ENCODE measurements at places on chromosomes 3 and 15. TPM values are rescaled to one million over a fixed set of nuclear protein-coding genes. Genes with fewer than 3 reads are reported as not detected.

DNA sequence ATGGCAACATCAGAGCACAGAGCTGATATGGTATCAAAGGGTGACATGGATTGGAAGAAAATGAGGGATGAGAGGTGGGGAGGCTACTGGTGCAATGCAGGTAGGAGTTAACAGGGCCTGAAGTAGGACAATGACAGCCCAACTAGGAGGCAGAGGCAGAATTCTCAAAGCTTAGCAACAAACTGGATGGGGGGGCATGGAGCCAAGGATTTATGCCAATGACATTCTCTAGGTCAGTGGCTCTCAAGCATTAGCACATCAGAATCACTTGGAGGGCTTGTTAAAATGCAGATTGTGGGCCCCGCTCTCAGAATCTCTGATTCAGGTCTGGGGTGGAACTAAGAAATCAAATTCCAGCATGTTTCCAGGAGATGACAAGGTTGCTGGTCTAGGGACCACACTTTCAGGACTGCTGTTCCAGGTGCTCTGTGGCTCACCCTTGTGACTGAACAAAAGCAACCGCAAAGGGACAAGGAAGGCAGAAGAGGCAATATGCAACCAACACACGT lies 98.0 kb upstream of the TNIK start:
- no peak for DNase-seq

DNA sequence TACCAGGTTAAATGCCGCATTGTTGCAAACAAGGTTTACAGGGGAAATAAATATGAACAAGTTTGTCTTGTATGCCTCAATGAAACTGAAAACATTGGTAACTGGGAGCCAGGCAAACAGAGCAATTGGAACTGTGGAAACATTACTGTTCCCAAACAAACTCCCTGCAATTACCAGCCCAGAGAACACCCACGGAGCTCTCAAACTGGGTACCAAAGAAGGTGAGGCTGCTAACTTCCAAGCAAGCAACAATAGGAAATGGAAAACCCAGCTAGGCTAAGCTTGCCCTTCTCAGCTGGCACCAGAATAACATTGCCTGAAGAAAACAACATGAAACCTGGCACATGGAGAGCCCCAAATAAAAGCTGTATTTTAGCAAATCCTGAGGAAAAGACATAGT lies 218.9 kb upstream of the THRB start:
- DNase-seq = no peak

Gene RPP25
- 11.2 TPM for total RNA-seq

Gene TNNC1
- not detected for total RNA-seq

Gene PML
- total RNA-seq = 104 TPM

DNA sequence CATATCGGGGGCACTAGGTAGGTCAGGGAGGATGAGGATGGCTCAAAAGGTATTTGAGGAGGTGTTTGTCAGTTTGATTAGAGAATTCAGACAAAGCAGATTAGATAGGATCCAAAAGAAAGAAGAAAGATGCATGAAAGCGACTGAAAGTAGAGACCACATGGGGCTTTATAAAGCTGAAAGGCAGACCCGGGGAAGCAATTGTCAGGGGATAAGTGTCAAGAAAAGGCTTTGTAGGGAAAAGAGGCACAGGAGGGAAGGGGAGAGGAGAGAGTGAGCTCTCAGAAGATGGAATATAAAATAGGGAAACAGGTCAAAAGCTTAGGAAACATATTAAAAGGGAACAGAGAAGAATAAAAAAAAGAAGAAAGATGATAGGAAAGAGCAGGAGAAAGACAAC lies 308.2 kb upstream of the RORA start:
- no peak for DNase-seq

Gene KLF13
- 49.7 TPM for total RNA-seq

DNA sequence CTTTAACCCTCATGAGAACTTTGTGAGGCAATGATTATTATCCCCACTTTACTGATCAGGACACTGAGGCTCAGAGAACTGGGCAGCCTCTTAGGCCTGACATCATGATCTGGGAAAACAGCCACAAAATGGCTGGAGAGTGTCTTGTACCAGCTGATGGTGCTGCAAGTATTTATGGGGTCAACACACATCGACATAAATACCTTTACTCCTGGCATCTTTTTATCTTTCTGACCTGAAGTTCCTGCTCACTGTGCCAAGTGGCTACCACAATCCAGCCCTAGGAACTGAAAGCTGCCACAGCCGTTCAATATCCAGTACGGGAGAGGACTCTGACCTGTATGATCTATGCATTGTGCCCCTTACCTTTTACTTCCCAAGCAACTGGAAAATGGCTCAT lies 29.2 kb upstream of the MUC13 start:
- no peak for DNase-seq

DNA sequence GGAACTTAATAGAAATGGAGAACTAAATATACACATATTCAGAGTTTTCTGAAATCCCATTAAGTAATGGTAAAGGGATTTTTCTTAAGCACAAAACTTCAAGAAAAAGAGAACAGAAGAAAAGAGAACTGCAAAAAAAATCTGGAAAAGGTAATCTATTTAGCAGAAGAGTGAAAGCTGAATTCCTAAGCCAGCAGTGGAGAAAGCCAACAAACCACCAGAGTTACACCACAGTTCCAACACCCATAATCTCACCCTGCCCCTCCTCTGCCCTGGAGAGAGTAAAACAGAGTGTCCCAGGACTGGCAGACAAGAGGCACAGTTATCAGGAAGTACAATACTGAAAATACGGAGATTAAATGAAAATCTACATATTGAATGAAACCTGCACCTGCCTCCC lies 29.4 kb downstream of the TP53BP1 start:
- no peak for DNase-seq

DNA sequence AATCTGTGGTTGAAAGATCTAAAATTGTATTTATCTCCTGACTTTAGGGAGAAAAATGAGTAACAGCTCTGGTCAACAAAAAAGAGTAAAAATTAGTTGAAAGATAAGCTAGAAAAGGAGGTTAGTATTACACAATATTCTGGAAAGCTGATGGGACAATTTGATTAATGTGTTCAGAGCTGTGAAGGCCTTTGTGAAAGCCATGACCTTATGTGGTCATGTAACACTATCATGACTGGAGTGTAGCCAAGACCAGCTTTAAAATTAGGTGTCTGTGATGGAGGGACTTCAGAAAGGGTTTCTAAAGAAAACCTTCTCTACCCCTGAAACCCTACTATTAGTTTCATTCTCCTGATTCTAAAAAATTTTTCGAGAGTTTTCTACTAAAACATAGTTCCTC lies 127.2 kb downstream of the NFKBIZ start:
- DNase-seq = no peak

- DNase-seq = no peak
Measured at GRCh38 chr3:59866076-59866475, 816.3 kb upstream of the CFAP20DC start.

Data from omental fat pad (tissue), 4 donors.